ENCODE measurements at places on chromosomes 3 and 15.

DNA sequence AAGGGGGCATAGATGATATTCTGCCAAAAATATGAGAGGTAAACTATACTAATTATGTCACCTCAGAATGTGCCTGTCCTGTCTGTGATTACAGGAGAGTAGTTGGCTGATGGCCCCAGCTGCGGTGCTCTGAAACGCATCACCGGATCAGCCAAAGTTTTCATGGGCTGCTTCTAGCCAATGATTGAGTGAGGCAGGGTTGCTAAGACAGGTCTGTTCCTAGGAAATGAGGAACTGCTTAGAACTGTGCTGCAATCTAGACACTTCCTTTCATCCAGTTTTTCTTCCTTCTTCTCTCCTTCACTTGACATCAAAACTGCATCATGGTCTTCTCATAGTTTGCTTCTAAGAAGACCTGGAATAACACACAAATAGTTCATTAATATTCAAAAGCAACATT is 124.0 kb downstream of the KCNH8 start:
- DNase-seq = no peak

DNA sequence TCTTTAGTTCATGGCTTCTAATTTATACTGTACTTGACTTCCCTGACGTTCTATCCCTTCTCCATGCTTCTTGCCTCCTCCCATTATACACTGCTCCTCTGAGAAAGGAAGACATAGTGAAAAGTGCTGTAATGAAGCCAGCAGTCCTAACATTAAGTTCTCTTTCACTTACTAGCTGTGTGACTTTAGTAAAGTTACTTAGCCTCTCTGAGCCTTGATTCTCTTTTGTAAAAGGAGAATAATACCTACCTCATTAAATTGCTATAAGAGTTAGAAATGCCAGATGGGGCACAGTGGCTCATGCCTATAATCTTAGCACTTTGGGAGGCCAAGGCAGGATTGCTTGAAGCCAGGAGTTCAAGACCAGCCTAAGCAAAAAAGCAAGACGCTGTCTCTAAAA is 18.8 kb upstream of the IGF2BP2 start:
- DNase-seq = no peak

DNA sequence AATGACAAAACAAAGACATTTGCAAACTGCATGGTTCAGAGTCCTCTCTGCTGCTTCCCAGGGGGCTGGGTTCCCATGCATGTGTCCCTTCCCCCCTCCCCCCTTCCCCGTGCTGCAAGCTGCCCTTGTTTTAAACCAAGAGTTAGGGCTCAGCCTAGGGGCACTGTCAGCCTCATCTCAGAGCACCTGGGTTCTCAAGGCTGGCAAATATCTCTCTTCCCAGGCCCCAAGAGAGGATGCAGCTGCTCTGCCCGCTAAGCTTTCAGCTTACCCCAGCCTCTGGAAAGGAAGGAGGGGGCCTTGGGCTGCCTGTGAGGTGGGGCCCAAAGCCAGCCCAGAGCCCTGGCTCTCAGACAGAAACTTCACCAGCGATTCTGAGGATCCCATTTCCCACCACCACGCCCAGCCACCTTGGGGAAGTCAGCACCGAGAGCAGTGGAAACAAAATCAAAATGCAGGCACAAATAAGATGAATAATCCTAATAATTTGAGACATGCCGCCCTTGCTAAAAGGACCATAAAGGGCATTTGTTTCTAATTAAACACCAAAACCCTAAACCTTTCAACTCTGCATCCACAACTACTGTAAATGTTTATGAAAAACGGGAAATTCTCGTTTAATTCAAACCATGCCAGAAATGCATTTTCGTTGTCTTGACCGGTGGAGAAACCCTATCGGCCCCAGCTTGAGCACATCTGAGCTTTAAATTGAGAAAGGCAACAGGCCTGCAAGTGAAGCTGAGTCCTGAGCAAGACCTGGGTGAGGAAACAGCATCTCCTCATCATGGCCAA is 67.7 kb upstream of the WNT5A start:
- no peak for DNase-seq

DNA sequence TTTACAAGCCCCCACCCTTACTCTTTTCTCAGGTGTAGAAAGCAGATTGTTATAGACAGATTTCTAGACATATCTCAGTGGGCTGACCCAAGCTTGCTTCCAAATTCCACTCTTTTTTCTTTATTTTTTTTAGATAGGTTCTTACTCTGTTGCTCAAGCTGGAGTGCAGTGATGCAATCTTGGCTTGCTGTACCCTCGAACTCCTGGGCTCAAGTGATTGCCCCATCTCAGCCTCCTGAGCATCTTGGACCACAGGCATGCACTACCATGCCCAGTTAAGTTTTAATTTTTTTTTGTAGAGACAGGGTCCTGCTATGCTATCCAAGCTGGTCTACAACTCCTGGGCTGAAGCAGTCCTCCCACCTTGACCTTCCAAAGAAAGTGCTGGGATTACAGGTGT is 53.5 kb upstream of the ADAMTS9 start:
- no peak for DNase-seq

- DNase-seq = no peak
Observed at GRCh38 chr3:10547413-10547812, 42.0 kb upstream of the ATP2B2 start.

- DNase-seq = no peak
Observed at GRCh38 chr15:52673312-52673711, 5.9 kb downstream of the ATOSA start.

GRCh38 chr3:169914321-169914720 is 2.9 kb downstream of the SAMD7 start:
- no peak for DNase-seq

DNA sequence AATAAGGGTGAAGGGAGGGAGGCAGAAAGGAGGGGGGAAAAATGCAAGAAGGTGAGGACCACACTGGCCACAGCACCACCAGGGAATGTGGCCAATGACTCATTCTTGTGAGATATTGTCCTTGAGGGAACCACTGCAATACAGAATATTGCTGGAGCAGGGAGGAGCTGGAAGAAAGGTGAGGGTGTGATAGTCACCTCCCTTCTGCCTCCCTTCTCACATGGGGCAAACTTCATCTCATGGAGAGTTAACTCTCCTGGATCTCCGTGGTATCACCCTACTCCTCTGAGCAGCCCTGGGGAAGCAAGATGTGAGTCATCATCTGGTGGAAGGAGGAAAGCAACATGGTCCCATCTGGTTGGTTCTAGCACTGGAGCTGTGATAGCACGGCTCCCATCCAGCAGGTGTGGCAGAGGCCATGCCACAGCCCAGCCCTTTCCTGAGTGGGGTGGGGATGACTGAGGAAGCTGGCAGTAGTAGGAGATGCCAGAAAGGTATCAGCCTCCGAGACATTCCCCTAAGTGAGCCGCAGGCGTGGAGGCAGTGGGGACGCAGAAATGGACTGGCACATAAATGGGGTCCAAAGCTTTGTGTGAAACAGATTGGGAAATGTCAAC is 115.9 kb upstream of the LPP start:
- DNase-seq = no peak

GRCh38 chr3:24483873-24484272 is 10.8 kb downstream of the THRB start:
- DNase-seq = no peak

GRCh38 chr15:80576519-80577090 is 118.5 kb upstream of the ABHD17C start:
- no peak for DNase-seq

DNA sequence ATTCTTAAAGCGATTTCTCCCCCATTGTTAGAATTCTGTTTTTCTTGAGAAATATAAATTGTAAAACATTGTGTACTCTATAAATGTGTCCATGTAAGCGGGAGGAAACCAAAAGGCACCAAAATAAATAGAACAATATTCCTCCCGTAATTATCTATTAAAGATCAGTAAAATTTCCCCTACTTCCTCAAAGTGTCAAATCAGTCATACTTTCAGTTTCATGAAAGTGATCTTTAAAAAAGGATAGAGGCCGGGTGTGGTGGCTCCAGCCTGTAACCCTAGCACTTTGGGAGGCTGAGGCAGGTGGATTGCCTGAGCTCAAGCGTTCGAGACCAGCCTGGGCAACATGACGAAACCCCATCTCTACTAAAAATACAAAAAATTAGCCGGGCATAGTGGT is 278.9 kb downstream of the MECOM start:
- no peak for DNase-seq

DNA sequence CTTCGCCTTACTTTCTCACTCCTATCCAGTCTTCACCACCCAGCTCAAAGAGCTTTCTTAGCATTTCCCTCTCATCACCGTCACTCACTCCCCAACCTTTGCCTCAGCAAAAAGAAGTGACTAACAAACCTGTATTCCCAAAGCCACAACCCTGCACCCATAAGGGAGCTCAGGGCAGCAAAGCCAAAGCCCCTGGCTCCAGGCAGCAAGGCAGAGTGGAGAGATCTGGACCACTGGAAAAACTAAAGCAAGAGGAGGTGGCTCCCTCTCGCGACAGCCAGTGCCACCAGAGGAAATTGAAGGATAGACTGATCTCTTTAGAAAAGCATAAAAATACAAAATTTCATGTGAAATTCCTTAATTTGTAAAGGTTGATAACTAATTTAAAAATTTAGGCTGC is 25.1 kb upstream of the CDCP1 start:
- DNase-seq = no peak

DNA sequence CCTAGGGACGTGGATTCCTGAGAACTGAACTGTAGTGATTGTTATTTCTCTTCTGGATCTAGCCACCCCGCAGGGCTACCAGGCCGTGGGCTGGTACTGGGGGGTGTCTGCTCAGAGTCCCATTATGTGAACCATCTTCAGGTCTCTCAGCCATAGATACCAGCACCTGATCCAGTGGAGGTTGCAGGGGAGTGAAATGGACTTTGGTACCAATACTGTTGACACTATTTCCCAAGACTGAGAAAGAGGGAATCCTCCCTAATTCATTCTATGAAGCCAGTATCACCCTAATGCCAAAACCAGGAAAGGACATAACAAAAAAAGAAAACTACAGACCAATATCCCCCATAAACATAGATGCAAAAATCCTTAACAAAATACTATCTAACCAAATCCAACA is 237.0 kb upstream of the AGTR1 start:
- DNase-seq = no peak

GRCh38 chr3:141812586-141812985 is 49.4 kb downstream of the GRK7 start:
- no peak for DNase-seq

- DNase-seq = no peak
Observed at GRCh38 chr15:80811781-80812315, 32.7 kb downstream of the CEMIP start.

DNA sequence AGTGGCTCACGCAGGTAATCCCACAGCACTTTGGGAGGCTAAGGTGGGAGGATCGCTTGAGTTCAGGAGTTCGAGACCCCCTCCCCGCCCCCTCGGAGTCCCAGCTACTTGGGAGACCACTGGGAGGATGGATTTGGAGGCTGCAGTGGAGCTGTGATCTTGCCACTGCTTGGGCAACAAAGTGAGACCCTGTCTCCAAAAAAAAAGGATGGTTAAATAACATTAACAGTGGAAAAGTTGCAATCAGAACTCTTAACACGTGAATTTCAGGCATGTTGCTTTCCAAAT is 1.4 kb upstream of the TMEM87A start:
- no peak for DNase-seq

GRCh38 chr3:187012609-187013051 is 82.3 kb downstream of the ST6GAL1 start:
- no peak for DNase-seq

- DNase-seq = no peak
Observed at GRCh38 chr3:23376516-23377248, 173.6 kb downstream of the UBE2E2 start.

DNA sequence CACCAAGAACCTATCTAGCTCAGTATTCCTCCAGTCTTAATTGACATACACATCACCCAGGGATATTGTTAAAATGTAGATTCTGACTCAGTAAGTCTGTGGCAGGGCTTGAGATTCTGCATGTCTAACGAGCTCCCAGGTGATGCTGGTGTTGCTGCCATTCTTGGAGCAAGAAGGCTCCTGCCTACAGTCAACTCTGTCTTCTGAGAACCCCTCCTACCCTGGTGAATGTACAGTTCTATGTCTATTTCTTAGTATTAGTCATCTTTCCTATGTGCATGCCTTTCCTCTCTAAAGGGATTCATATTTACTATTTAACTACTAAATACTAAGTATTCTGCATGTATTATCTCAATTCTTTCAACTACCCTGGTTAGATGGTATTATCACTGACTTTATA is 268.7 kb downstream of the EDEM1 start:
- DNase-seq = no peak

DNA sequence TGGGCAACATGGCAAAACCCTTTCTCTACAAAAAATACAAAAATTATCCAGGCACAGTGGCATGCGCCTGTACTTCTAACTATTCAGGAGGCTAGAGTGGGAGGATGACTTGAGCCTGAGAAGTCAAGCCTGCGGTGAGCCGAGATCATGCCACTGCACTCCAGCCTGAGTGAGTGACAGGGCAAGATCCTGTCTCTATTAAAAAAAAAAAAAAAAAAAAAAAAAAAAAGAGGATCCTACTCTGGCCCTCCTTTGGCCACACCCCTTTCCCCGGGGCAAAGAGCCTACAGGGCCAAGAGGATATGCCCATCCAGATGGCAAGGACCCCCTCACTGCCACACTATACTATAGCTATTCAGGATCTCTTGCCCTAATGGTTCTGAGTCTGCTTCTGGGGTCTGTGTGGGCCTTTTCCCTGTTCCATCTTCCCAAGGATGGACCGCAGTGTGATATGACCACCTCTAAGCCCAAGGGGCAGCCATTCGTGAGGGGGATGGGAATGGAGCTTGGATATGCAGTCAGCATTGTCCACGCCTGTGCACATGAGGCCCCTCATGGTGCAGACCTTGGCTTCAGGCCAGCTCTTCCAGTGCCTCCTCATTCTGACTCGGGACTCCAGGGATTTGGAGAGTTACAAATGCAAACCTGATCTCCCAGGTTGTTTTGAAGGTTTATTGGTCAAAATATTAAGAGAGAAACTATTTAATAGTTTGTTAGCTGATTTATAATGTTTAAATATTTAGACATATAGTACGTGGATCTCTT is 7.3 kb downstream of the TYRO3 start:
- no peak for DNase-seq

GRCh38 chr3:72247126-72247525 is 462.2 kb upstream of the PROK2 start:
- no peak for DNase-seq

DNA sequence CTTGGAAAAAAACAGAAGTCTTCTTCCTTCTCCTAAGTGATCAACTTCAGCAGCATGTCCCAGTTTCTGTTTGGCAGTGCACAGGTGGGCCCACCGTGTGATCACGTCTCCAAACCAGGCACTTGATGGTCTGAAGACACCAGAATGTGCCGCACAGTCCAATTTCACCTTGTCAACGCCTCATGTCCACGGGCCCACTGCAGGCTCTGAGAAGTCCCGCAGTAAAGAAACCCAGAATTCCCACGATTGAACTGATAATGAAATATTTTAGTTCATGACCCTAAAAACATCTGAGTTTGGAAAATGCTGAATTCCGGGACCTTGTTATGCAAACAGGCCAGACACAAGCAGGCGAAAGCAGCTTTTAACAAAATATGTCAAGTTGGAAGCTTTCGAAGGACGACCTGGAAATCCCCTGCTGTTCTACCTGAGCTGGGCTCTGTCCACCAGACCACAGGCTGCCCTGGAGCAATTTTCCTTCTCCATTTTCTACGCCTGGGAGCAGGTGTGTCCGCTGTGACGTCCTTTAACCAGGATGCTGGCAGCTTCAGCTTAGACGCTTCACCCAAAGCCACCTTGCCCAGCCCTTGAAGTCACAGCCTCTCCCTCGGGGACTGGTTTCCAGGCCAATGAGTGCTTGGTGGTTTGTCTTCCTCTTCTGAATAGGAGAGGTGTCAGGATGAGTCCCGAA is 167.8 kb upstream of the IQSEC1 start:
- DNase-seq = no peak

All from neural crest cell (in vitro differentiated cells).